NCI-H1105 (cell line): ENCODE measurements at places on chromosomes 1 and 21.

GRCh38 chr1:109490029-109490933 is 3.6 kb upstream of the CYB561D1 start:
- peak; percentile 35 for DNase-seq

DNA sequence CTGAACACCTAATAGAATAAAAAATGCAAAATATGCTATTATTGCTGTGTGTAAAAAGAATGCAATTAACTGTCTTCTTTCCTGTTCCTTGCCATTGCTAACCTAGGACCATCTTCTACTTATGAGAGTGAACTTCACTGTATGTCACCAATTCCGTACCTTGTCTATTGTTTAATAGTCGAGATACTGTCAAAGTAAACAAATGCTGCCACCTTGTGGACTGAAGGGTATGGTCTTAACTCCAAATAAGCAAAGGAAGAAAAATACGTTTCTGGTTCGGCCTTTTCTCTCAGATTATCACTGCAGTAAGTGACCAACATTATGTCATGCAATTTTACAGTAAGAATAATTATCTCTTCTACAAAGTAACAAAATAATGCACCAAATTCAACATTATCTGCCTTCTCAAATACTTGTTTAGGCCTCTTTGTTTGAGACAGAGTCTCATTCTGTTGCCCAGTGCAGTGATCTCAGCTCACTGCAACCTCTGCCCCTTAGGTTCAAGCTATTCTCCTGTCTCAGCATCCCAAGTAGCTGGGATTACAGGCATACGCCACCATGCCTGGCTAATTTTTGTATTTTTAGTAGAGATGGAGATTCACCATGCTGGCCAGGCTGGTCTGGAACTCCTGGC is 133.4 kb downstream of the COP1 start:
- peak; percentile 66 for DNase-seq

DNA sequence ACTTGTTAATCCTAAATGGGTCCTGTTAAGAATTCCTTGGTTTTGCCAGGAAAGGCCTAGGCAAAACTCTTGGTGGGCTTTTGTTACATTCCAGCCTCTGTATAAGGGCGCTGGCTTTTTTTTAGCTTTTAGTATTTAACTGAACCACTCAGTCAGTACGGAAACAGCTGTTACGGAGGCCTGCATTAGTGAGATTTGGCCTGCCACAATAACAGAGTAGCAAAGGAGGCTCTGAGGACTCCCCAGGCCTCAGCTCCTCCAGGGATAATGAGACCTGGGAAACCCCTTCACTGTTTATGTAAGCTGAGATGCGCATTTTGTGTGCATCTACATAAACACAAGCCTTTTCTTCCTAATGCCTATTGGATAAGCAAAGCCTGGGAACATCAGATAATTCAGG is 210.2 kb downstream of the APP start:
- no peak for DNase-seq

DNA sequence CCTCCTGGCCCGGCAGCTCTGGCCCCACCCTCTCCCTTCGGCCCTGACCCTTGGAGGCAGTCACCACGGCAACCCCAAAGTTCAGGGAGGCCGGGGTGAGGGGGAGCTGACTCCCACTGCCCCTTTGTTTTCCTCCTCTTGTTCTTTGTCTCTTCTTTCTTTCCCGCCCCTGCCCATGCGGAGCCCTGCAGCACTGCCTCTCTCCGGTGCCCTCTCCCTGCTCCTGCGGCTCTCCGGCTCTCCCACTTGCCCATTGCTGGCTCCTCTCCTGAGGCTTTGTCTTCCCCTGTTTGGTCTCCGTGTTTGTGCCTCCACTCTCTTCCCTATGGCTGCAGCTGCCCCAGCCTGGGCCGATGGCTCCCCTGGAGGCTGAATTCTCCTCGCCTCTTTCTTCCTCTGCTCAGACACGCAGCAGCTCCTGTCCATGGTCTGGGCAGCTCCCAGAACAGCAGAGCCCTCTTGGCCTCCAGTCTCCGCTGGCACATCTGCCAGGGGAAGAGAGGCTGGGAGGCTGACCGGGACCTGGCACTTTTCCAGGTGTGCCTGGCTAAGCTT is 5.8 kb downstream of the CELSR2 start:
- no peak for DNase-seq

- no peak for DNase-seq
These were observed 190.4 kb downstream of the NRIP1 start for GRCh38 chr21:14874379-14874778.

- DNase-seq: no peak
These were observed 38.3 kb downstream of the OLIG1 start for GRCh38 chr21:33108228-33108627.

DNA sequence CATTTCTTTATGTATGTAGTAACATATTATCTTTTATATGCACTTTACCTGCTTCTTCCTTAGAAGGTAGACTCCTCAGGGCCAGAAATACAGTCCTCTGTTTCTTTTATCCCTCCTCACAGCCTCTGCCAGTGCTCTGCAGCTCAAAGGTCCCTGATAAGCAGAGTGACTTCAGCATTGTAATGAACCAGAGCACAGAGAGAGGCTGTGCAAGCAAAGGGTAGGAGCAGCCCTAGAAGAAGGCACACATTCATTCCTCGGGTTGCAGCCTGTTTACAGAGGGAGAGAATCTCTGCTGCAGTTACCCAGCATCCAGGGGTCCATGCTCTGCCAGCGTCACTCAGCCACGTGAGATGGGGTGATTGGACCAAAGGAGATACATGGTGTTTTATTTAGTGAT is 101.1 kb downstream of the RHOU start:
- no peak for DNase-seq

- no peak for DNase-seq
These were observed 27.5 kb downstream of the TRPM2 start for GRCh38 chr21:44380876-44381275.

DNA sequence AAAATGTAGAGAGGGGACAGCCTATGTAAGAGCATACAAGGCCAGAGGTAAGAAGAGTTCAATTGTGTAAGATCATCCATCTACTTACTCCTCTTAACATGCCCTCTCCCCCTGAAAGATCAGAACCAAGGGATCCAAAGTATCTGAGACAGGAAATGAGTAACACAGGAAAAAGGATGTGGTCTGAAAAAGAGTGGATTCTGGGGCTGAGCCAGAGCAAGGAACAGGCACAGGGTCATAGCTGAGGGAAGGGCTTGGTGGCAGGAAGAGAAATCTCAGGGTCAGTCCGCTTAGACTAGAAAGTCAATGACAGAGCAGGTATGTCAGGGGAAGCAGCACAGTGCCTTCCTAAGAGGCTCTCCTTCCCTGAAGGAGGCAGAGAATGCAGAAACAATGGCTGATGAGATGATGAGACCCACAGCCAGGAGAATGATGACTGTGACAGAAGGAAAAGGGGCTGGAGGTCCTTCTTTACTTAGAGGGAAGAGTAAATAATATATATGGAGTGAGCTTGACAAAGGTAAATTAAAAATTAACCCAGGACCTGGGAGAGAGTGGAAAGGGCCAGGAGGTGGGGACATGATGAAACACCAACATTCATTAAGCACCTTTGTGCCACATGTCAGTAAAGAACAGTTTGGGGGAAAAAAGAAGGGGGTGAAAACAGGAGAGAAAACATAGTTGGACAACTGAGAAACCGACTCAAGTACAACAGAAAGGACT is 26.2 kb upstream of the A3GALT2 start:
- DNase-seq: no peak

DNA sequence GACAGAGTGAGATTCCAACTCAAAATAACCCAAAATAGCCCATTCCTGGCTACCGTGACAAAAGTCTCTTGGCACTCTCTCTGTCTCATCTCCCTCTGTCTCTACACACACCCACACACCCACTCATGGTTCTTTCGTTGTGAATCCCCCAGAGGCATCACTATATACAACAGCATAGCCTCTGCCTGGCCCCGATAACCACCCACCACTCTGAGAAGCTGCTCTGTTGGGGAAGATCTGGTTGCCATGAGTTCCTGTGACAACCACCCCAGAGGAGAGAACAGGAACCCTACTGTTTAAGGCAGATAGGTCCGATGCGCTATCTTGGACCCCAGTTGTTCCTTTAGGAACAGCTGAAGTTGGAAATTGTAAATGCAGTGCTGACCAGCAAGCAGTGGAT is 70.4 kb upstream of the LYST start:
- DNase-seq: no peak

GRCh38 chr1:95168761-95169351 is 51.7 kb downstream of the TLCD4 start:
- DNase-seq: no peak

DNA sequence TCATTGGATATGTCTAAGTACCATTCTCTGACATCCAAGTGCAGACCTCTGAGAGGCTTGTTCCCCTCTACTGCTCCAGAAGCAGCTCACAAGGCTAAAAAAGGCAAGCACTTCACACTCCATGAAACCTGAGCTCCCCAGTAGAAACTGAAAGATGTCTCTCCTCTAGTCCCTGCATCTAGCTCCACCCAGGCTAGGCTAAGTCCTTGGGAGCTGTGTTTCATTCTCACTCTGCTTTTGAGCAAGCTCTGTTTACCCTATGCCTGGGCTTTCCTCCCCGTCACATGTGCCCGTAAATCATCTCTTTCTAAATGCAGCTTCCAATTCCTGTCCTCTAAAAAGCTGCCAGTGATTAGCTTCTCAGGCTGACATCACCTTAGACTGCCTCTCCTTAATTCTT is 39.0 kb downstream of the LRRC71 start:
- DNase-seq: no peak

DNA sequence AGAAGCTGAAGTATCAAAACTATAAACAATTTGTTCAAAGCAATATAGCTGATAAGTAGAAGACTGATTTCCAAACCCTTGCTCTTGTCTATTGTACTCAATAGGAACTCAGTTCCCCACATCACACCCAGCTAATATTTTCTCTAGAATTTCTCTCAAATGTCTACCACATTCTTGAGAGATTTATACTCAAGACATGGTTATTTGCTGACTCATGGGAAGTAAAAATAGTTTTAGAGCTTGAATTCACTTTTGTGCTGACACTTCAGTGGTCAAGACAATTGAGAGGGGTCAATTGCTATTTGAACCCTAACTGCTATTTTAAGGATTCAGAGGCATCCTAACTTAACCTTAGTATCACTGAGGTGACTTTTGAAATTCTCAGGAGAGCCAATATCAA is 99.0 kb downstream of the TNNI3K start:
- no peak for DNase-seq

GRCh38 chr21:37863842-37864241 is 52.4 kb downstream of the KCNJ6 start:
- no peak for DNase-seq

DNA sequence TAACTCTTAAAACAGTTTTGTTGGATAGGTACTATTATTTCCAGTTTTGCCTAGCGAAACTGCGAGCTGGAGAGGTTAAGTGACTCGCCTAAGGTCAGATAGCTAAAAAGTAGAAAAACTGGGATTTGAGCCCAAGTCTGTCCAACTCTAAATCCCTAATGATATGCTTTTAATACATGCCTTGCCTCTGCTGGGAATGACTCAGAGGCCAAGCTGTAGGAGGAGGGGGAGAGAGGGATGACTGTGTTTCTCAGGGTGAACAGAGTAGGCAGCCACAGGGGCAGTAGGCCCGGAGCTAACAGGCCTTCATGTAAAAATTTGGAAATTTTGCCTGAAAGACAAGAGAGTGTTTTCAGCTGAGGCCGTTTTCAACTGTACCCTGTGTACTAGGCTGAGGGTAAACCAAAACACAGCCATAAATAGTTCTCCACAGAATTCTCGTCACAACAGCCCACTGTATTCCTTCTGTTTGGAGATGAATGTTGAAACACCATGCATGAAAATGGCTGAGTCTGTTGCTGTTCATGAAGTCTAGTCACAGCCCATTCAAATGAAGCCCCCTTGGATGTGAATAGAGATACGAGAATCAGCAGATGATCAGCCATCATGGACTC is 107.5 kb upstream of the HOOK1 start:
- no peak for DNase-seq

- no peak for DNase-seq
These were observed 348.0 kb downstream of the KCNT2 start for GRCh38 chr1:196260270-196260669.

- no peak for DNase-seq
These were observed 38.7 kb downstream of the BTBD8 start for GRCh38 chr1:92118826-92119225.

DNA sequence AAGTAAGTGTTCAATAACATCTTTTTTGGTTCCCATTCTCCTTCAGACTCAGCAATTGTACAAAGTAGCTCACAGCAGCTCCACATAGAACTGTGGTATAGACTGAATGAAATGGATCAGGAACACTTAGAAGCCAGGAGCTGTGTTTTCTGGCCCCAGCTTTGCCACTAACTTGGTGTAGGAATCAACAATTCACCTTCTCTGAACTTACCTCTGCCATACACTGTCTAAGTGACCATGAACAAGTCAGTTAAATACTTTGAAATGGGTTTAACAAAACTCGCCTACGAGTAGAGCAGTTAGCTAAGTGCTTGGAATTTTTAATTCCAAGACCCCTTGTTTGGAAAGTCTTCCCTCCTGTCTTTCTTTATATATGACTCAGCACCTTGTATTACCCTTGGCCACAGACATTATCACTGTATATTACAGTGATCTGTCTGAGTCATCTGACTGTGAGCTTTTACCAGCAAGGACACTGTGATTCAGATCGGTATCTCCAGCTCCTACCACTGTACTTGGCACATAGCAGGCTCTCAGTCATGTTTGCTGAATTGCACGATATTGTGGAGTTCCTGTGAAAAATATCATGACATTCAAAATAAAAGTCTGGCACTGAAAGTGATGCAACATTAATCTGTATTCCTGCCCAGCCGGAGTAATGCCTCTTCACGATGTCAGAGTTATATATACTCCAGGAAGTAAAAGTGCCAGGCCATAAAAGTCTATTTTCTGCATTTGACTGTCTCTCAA is 101.7 kb upstream of the BEND5 start:
- no peak for DNase-seq

DNA sequence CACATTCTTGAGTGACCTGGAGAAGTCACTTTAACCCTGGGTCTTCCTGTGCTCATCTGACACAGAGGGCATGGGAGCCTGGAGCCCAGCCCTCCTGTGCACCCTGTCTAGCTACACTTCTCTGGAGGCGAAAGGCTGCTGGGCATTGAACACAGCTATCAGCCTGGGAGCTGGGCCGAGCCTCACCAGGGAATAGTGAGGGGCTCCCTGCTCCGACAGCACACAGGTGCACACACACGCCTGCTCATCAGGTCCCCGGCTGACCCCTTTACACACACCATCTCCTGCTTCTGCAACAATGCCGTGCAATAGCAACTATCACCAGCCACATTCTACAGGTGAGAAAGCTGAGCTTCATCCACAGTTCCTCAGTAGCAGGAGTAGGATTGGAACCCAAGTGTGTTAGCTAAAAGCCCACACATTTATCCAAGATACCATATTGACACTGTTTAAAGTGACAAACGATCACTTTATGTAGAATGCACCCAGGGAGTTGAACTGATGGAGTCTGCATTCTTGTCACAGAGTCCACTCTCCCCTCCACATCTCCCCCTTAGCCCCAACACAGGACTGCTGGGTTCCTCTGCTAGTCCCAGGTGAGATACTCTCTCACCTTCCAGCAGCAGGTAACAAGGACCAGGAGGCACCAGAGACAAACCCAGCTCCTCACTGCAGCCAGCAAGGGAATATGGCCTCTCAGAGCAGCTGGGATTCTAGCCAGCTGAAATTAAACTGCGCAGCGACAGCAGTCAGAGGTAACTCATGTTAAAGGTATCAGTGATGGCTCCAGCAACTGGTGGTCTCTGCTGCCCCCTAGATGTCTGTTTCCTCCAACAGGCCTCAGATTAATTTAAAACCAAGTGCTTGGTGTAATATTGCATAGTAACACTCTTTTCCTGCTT is 18.3 kb upstream of the CAPN8 start:
- DNase-seq: peak; percentile 84

- DNase-seq: no peak
These were observed 308.2 kb upstream of the NR5A2 start for GRCh38 chr1:199719156-199719842.
